ENCODE measurements at places on chromosomes 12 and 14. TPM values are rescaled to one million over a fixed set of nuclear protein-coding genes. Genes with fewer than 3 reads are reported as not detected.

DNA sequence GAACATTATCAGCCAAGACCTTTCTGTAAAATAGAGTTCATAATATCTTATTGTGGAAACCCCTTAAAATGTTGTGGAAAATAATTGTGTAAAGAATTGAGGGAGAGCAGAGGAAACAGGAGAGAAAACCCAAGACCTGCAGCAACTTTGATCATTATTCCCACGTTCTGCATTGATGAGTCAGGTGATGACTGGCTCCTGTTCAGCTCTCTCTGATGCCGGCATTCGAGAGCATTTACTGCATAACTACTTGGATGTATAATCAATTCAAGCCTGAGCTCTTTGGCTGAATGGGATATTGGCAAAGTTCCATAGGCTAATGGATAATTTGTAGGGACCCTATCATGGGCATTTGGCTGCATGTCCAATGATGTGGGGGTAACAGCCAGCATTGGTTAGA lies 176.3 kb upstream of the ARID2 start:
- no peaks in the 10 kb centered on the region for H3K27me3 ChIP-seq
- no peak overlapping the region for H3K4me3 ChIP-seq
- no peaks in the 10 kb centered on the region for H3K4me1 ChIP-seq
- DNase-seq = no peak

DNA sequence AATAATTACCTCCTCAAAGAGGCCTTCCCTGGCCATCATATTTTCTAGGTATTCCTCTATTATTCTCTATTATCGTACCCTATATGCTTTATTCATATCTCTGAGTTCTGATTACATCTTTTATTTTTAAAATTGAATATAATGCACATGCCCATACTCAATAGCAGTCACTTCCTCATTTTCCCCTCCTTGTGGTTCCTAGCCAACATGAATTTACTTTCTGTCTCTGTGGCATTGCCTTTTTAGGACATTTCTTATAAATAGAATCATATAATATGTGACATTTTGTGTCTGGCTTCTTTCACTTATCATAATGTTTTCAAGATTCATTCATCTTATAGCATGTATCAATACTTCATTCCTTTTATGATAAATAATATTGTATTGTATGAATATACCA lies 74.4 kb upstream of the TRHDE start:
- no peak overlapping the region for H3K27ac ChIP-seq
- H3K4me1 ChIP-seq = no peaks in the 10 kb centered on the region
- DNase-seq = no peak
- no peak overlapping the region for H3K4me3 ChIP-seq

DNA sequence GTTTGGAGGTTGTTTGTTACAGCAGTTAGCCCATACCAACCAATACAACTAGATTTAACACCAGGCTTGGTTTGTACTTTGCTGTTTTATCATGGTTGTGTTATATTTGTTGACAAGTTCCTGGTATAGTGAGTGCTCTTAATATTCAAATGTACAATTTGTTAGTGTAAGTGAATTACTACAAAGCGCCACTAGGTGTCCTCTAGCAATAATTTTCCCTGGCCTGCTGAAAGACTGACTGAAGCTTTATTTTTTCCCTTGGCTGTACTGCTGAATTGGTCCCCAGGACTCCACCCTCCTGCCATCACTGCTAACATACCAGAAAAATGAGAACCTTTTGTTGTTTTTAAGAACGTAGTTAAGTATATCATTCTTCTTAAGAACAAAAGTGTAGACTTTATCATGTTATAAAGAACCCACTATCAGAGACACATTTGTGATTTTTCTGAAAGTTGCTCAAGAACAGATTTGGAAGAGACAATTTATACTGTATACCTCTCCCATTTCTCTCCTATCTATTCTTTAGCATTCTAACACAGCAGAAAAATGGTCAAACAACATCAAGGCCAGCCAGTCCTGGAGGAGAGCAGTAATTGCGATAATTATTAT lies 75.3 kb upstream of the FAR2 start:
- no peak overlapping the region for H3K27ac ChIP-seq
- peaks cover 20% of the 10 kb centered on the region for H3K27me3 ChIP-seq
- no peak overlapping the region for H3K4me3 ChIP-seq
- no peaks in the 10 kb centered on the region for H3K4me1 ChIP-seq

- H3K36me3 ChIP-seq = no peaks in the 10 kb centered on the region
- H3K4me3 ChIP-seq = no peak overlapping the region
- peaks cover 29% of the 10 kb centered on the region for H3K27me3 ChIP-seq
- no peaks in the 10 kb centered on the region for H3K4me1 ChIP-seq
Observed at GRCh38 chr12:100758083-100758482, 36.5 kb upstream of the ANO4 start.

DNA sequence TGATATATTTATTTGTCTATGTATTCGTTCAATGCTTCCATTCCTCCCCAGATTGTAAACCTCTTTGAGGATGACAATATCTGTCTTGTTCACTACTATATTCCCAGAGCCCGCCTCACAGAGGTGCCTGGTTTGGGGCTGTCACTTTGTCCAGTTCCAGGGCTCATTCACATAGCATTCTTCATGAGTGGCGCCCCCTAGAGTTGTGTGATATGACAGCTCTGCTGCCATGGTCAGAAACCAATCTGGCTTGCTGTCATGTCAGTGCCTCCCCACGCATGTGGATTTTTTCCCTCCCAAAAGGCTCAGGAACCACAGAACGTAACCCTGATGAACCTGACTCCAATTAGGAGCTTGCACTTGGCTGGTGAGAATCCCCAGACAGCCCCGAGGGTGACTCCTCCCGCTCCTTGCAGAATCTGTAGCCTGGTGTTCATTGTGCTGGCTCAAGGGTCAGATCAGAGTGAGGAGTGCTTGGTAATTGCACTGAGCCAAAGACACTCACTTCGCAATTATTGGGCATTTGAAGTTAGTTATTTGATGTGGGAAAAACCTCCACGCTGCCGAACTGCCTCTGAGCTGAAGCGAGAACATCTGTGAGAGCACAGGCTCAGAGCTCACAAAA lies 145.5 kb downstream of the PTPN11 start:
- H3K27ac ChIP-seq = no peak overlapping the region
- H3K4me3 ChIP-seq = no peak overlapping the region
- H3K27me3 ChIP-seq = peaks cover 39% of the 10 kb centered on the region
- no peaks in the 10 kb centered on the region for H3K4me1 ChIP-seq

GRCh38 chr14:50862036-50862570 lies 9.8 kb upstream of the ABHD12B start:
- H3K4me1 ChIP-seq = peaks cover 10% of the 10 kb centered on the region
- H3K4me3 ChIP-seq = no peak overlapping the region
- H3K36me3 ChIP-seq = no peaks in the 10 kb centered on the region
- H3K27ac ChIP-seq = no peak overlapping the region
- peaks cover 13% of the 10 kb centered on the region for H3K27me3 ChIP-seq

GRCh38 chr12:9687228-9687627 lies 17.7 kb downstream of the CLEC2D start:
- H3K4me3 ChIP-seq = peak overlapping the region; percentile 55
- no peak for DNase-seq
- no peaks in the 10 kb centered on the region for H3K27me3 ChIP-seq
- peak overlapping the region; percentile 85 for H3K27ac ChIP-seq

DNA sequence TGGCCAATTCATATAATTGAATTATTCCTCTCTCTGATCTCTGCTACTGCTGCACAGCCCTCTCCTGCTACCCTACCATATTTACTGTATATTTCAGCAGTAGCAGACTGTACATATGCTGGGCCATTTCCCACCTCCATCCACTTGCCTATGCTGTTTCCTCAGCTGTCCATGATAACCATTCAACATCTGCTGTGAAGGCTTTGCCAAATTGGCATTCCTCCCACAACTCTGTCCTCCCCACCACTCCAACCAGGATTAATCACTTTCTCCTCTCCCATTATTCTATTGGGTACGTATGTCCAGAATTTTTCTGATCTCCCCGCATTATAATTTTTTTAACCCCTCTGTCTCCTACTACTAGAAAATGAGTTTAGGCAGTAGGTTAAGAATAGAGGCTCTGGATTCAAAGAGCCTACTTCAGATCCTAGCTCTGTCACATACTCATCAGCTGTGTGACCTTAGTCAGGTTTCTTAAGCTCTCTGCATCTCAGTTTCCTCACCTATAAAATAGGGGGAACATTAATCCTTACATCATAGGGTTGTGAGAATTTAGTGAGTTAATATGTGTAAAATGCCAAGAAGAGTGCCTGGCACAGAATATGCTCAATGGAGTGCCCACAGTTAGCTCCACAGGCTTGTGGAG lies 123.3 kb downstream of the KICS2 start:
- H3K4me3 ChIP-seq = no peak overlapping the region
- DNase-seq = no peak
- no peak overlapping the region for H3K27ac ChIP-seq
- peaks cover 6% of the 10 kb centered on the region for H3K27me3 ChIP-seq
- no peaks in the 10 kb centered on the region for H3K4me1 ChIP-seq

DNA sequence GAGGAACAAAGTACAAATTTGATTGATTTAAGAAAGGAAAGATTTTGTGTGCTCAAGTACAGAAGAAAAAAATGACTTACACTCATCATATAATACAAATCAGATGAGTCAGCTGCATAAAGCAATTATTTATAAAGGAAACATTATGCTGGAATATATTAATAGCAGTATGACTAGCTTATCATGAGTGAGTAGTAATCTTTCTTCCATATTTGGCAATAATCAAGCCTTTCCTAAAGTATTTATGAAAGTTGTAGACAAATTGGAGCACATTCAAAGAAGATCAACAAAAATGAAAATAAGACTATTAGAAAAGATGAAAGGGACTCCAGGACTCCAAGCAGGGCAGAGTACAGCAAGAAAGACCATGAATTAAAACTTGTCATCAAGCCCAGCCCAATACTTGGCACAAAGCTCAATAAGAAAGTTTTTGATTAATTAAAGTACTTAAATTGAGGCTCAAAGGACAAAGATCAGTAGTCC lies 32.8 kb downstream of the CCER1 start:
- no peaks in the 10 kb centered on the region for H3K36me3 ChIP-seq
- H3K4me3 ChIP-seq = no peak overlapping the region
- no peak for DNase-seq

DNA sequence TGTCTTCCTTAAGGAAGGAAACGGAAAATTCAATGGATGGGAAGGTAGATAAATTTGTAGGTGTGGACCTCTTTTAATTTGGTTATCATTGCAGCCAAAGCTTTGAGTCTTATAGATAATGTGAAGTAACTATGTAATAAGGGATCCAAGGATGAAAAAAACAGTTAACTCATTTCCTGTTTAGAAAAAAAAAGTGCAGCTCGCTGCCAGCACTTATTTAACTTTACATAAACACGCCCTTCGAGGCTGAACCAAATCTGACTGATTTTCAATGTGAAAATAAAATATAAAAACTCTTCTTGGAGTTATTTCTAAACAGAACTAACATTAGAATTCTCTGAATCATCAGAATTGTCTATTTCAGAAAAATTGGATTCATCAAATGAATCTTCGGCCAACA lies 7.0 kb downstream of the NUBPL start:
- peaks cover 6% of the 10 kb centered on the region for H3K36me3 ChIP-seq
- peak; percentile 17 for DNase-seq
- H3K27me3 ChIP-seq = no peaks in the 10 kb centered on the region
- peaks cover 35% of the 10 kb centered on the region for H3K4me1 ChIP-seq

GRCh38 chr14:96267916-96268315 lies 11.9 kb downstream of the BDKRB1 start:
- no peak overlapping the region for H3K4me3 ChIP-seq
- DNase-seq = no peak
- H3K27me3 ChIP-seq = peaks cover 3% of the 10 kb centered on the region

ADCY4 gene
- polyA plus RNA-seq = 0.28 TPM

- H3K4me1 ChIP-seq = peaks cover 34% of the 10 kb centered on the region
- DNase-seq = no peak
- no peaks in the 10 kb centered on the region for H3K27me3 ChIP-seq
- H3K36me3 ChIP-seq = peaks cover 5% of the 10 kb centered on the region
- H3K4me3 ChIP-seq = no peak overlapping the region
Observed at GRCh38 chr14:65318636-65319506, 93.7 kb upstream of the FUT8 start.

GLI1 gene
- not detected for polyA plus RNA-seq

DNA sequence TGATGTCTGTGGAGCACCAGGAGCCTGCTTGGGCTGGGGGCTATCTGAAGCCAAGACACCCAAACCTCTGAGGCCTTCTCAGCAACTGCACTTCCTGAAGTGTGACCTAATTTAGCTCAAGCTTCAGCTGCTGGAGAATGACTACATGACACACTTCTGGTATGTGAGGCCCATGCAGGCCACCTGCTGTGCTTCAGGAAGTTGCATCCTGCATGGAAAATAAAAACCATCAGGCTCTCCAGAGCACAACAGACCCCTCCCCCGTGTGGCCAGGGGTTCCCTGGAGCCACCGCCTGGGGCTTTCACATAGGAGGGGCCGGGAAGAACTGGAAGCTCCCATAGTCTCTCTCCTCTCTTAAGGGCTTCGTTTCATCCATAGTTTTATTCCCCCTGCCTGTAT lies 217.7 kb downstream of the SLC15A4 start:
- no peaks in the 10 kb centered on the region for H3K27me3 ChIP-seq
- no peak overlapping the region for H3K27ac ChIP-seq
- no peak overlapping the region for H3K4me3 ChIP-seq
- H3K36me3 ChIP-seq = no peaks in the 10 kb centered on the region

CABP1 gene
- polyA plus RNA-seq = not detected

PLEKHH1 gene
- polyA plus RNA-seq = 0.06 TPM

GRCh38 chr12:126198516-126198915 lies 1133.3 kb downstream of the AACS start:
- no peaks in the 10 kb centered on the region for H3K27me3 ChIP-seq
- H3K4me1 ChIP-seq = no peaks in the 10 kb centered on the region
- no peak overlapping the region for H3K4me3 ChIP-seq
- H3K36me3 ChIP-seq = no peaks in the 10 kb centered on the region
- no peak for DNase-seq
- no peak overlapping the region for H3K27ac ChIP-seq

ASIC1 gene
- 0.97 TPM for polyA plus RNA-seq

DNA sequence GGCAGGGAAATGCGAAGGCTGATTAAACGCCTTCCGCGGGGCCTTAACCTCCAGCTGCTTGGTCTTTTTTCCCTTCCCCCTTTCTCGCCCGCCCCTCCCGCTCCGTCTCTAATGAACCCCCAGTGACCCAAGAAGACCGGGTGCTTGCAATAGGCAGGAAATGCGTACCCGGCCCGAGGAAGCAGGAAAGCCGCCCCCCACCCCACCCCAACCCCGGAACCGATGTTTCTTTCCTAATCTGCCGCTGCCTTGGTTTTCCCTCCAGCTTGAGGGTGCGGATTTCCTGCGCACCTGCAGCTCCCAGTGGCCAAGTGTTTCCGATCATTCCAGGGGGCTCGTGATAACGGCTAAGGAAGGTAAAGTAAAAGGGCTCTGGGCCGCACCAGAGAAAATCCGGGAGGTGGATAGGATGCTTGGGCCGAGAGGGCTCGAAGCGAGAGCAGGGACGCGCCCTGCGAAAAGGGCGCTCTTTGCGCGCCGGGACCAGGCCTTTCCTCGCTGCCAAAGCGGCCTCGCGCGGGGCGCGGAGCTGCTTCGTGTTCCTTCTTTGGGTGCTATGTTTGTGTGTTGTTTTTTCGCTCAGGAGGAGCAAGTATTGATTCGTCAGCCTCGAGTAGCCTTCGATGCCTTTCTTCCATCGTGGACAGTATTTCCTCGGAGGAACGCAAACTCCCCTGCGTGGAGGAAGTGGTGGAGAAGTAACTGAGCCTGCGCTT lies 983 bp downstream of the MYF6 start:
- H3K4me1 ChIP-seq = no peaks in the 10 kb centered on the region
- no peak overlapping the region for H3K4me3 ChIP-seq
- peaks cover 35% of the 10 kb centered on the region for H3K27me3 ChIP-seq

- H3K4me1 ChIP-seq = no peaks in the 10 kb centered on the region
- H3K4me3 ChIP-seq = no peak overlapping the region
- no peaks in the 10 kb centered on the region for H3K27me3 ChIP-seq
- no peak for DNase-seq
- no peak overlapping the region for H3K27ac ChIP-seq
- peaks cover 16% of the 10 kb centered on the region for H3K36me3 ChIP-seq
Observed at GRCh38 chr14:53391631-53392285, 238.6 kb upstream of the DDHD1 start.

FAM186B gene
- not detected for polyA plus RNA-seq

Data from naive thymus-derived CD8-positive, alpha-beta T cell (primary cell).